ENCODE measurements at places on chromosomes 5 and 9. TPM values are rescaled to one million over a fixed set of nuclear protein-coding genes. Genes with fewer than 3 reads are reported as not detected.

GRCh38 chr9:24488896-24489295 is 56.8 kb downstream of the IZUMO3 start:
- H3K4me1 ChIP-seq, result peaks cover 10% of the 10 kb centered on the region
- no peak for DNase-seq
- no peaks in the 10 kb centered on the region for H3K36me3 ChIP-seq
- H3K27me3 ChIP-seq, result no peaks in the 10 kb centered on the region
- no peak overlapping the region for H3K4me3 ChIP-seq
- H3K27ac ChIP-seq, result no peak overlapping the region

DNA sequence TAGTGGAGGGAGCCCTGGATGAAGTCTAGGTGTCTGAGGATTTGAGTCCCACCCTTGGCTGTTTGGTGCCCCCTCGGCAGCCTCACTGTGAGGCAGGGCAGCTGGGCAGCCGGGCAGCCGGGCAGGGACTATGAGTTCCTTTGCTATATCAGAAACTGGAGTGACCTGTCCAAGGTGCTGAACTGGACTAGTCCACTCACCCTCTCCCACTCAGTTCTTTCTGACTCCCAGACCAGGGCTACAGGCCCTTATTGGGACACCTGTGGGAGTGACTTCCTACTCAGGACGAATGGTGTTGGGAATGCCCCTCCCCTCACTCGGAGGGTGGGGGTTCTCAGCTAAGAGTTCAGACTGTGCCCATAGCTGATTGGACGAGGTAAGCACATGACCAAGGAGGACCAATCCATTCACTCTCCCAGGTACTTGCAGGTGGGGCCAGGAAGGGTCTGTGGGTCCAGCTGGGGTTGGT is 34.1 kb upstream of the RAPGEF1 start:
- DNase-seq, result no peak
- H3K27me3 ChIP-seq, result no peaks in the 10 kb centered on the region
- H3K4me3 ChIP-seq, result no peak overlapping the region
- peaks cover 5% of the 10 kb centered on the region for H3K36me3 ChIP-seq
- no peak overlapping the region for H3K27ac ChIP-seq

GRCh38 chr9:116592970-116593369 is 94.1 kb upstream of the TRIM32 start:
- peak overlapping the region; percentile 4 for H3K27ac ChIP-seq
- no peak for DNase-seq
- H3K4me3 ChIP-seq, result no peak overlapping the region
- H3K27me3 ChIP-seq, result peaks cover 5% of the 10 kb centered on the region

DNA sequence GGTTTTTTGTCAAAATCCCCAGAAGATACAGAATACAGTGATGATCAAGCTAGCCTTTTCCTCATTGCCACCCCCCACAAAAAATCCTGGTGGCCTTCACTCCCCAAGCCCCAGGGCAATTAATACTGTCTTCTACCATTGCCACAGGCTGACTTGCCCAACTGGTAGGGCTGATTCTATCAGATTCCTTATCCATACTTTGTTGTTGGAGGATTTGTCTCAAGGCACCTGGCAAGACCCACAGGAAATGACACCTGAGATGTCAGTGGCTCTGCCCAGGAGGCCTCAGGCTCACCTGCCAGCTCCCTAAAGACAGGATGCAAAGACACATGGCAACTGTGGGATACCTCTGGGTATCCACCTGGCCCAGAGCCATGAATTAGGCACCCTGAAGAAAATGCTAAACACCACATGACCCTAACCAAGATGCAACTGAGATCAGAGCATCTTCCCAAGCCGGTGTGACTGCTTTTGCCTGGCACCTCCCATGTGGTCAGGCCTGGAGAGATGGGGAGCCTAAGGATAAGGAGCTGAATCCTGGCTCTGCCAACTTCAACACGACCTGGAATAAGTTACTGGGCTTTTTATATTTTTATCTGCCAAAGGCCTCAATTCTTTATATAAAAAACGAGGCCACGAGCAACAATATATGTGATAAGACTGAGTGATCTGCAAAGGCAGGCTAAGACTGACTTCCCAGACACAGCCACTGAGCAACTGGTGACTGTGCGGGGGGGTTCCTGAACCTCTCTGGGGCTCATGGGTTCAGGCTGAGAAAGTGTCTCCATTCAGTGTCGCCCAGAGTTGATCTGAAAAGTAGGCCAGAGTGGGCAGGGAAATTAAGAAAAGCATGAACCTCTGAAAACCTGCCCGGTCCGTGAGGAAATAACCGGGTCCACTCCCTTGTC is 944 bp downstream of the ATOX1 start:
- peak overlapping the region; percentile 6 for H3K27ac ChIP-seq
- H3K36me3 ChIP-seq, result no peaks in the 10 kb centered on the region
- DNase-seq, result no peak
- peaks cover 5% of the 10 kb centered on the region for H3K27me3 ChIP-seq

DNA sequence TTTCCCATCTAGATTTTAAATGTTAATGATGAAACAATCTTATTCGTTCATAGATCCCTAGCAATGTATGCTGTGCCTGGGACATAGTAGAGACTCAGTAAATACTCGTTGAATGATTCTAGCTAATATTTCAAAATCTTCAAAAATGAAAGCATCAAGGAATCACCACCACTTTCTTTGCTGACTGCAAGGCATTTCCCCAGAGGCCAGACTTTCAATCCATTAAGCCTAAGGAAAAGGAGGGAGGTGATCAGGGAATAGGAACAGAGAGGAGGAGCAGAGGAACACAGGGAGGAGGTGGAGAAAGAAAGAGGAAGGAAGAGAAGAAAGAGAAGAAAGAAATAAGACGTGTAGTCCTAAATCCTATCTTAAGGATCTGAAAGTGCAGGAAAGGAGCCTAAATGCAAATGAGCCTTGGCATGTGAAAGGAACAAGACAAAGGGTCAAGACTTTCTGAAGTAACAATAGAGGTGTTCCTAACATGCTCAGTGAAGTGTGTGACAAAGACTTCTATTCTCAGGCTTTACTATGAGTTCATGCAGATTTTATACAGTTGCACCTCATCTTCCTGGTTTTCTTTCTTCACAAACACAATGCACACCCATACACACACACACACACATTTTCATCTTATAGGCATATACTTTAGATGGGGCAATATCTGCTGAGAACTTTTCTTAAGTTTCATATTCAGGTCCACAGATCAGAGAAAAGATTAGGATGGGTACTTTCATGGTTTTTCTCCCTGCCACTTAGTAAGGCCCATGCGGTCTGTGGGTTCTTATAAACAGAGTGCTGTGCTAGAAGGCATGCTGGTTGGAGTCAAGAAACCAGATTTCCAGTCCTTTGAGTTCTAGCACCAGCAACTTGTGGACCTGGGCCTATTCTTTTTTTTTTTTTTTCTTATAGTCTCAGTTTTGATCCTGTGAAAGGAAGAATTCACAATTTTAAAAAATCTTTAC is 512.2 kb upstream of the TNC start:
- no peak for DNase-seq
- no peaks in the 10 kb centered on the region for H3K36me3 ChIP-seq
- H3K27ac ChIP-seq, result peak overlapping the region; percentile 13
- H3K4me1 ChIP-seq, result peaks cover 4% of the 10 kb centered on the region
- H3K27me3 ChIP-seq, result no peaks in the 10 kb centered on the region

DNA sequence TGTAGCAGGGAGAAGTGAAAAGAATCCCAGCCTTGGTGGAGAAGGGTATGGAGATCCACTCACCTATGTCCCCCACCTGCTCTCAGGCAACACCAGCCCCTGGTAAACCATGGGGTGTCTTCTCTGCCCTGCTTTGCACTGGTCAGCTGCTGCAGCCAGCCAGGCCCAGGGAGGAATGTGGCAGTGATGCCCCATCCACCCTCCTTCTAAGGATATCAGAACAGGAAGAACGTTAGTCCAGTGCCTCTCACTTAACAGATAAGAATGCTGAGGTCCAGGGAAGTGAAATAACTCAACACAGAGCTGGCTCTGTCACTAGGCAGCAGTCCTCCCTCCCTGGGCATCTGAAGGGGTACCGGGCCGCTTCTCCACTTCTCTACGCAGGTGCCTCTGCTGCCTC is 9.7 kb upstream of the PPIC start:
- no peaks in the 10 kb centered on the region for H3K4me1 ChIP-seq
- no peak overlapping the region for H3K4me3 ChIP-seq
- H3K36me3 ChIP-seq, result peaks cover 7% of the 10 kb centered on the region
- H3K27ac ChIP-seq, result no peak overlapping the region
- H3K27me3 ChIP-seq, result no peaks in the 10 kb centered on the region

Gene RABGAP1
- total RNA-seq, result 80.2 TPM

DNA sequence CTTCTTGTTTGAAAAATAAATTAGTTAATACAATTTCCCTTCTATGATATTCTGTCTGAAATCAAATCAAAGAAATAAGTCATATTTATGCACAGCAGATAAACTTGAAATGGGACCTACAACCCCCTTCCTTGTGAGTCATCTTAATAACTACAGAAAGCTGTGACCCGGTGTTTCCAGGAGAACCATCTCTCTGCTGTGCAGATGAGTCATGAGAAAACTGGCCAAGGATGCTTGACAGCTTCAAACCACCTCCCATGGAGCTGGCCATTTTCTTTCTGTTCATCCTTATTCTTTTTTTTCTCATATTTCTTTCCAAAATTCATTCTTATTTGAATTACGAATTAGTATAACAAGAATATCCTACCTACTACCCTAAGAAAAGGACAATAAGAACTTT is 43.4 kb upstream of the NR4A3 start:
- peaks cover 3% of the 10 kb centered on the region for H3K27me3 ChIP-seq
- H3K36me3 ChIP-seq, result no peaks in the 10 kb centered on the region
- peaks cover 23% of the 10 kb centered on the region for H3K4me1 ChIP-seq
- DNase-seq, result no peak
- no peak overlapping the region for H3K4me3 ChIP-seq

GRCh38 chr5:68215208-68215897 is at the start of gene PIK3R1:
Gene PIK3R1, plus strand, starts transcription at chr5:68215756. Its CDS starts 10,920 bp downstream, at chr5:68226676.
- H3K36me3 ChIP-seq, result peaks cover 14% of the 10 kb centered on the region
- peaks cover 6% of the 10 kb centered on the region for H3K27me3 ChIP-seq
- DNase-seq, result peak; percentile 96
- H3K4me1 ChIP-seq, result peaks cover 8% of the 10 kb centered on the region

DNA sequence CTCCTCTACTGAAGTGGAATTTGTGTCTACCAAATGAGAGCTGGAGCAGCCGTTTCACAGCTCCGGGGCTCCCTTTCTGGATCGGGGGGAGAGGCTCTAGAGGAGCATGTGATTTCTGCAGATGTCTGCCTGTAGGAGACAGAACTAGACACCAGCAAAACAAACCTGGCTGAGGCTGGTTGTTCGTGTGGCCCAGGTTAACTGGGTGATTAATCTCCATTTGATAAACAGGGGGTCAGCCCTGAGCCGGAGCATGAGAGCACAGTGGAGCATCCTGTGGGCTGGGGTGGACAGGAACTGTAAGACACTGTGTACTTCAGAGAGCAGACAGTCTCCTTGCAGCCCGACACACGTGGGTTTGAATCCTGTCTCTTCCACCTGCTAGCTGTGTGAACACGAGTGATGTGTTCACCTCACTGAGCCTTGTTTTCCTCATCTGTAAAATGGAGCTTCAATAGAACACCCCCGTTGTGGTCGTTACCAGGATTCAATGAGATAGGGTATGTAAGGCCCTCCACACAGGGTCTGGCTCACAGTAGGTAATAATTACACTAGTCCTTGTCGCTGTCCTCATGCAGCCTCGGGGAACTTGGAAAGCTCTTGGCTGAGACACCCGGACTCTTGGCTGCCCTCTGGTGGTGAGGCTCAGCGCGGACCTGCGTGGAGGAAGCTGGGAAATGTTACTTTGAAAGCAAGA is 12.9 kb downstream of the CXCL14 start:
- H3K36me3 ChIP-seq, result no peaks in the 10 kb centered on the region
- H3K27me3 ChIP-seq, result peaks cover 6% of the 10 kb centered on the region
- no peak overlapping the region for H3K4me3 ChIP-seq
- peaks cover 30% of the 10 kb centered on the region for H3K4me1 ChIP-seq

- peaks cover 4% of the 10 kb centered on the region for H3K27me3 ChIP-seq
- H3K4me3 ChIP-seq, result no peak overlapping the region
- no peaks in the 10 kb centered on the region for H3K4me1 ChIP-seq
- no peak for DNase-seq
Measured at GRCh38 chr5:580436-580835, 31.7 kb upstream of the CEP72 start.

Gene ZNF622
- 40.0 TPM for total RNA-seq

- no peaks in the 10 kb centered on the region for H3K27me3 ChIP-seq
- no peaks in the 10 kb centered on the region for H3K36me3 ChIP-seq
- no peak overlapping the region for H3K4me3 ChIP-seq
- no peak overlapping the region for H3K27ac ChIP-seq
Measured at GRCh38 chr9:110939047-110939446, 99.2 kb downstream of the LPAR1 start.

Gene AGXT2
- not detected for total RNA-seq

DNA sequence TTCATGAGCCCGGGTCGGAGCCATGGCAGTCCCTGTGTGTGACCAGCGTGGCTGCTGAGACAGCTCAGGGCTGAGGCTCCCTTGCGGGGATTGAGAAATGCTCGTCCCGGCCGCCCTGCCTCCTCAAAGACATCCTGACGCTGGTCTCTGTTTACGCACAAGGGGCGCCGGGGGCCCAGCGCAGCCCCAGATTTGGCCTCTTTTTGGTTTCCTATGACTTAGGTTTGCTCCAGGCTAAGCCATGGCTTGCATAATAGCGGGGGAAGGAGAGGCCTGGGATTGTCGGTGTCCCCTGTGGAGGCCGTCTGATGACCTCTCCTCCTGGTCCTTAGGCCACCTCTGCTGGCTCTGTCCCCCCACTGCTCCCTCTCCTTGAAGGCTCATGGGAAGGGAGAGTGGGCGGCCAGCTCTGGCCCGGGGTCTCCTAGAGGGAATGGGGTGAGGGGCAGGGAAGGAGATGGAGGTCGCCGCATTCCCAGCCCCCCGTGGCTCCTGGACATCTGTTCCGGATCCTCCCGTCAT is 3.5 kb downstream of the LAMC3 start:
- DNase-seq, result no peak
- peaks cover 6% of the 10 kb centered on the region for H3K27me3 ChIP-seq
- no peak overlapping the region for H3K4me3 ChIP-seq
- no peak overlapping the region for H3K27ac ChIP-seq

Gene SOHLH1
- total RNA-seq, result not detected

Gene YIPF5
- 42.5 TPM for total RNA-seq

DNA sequence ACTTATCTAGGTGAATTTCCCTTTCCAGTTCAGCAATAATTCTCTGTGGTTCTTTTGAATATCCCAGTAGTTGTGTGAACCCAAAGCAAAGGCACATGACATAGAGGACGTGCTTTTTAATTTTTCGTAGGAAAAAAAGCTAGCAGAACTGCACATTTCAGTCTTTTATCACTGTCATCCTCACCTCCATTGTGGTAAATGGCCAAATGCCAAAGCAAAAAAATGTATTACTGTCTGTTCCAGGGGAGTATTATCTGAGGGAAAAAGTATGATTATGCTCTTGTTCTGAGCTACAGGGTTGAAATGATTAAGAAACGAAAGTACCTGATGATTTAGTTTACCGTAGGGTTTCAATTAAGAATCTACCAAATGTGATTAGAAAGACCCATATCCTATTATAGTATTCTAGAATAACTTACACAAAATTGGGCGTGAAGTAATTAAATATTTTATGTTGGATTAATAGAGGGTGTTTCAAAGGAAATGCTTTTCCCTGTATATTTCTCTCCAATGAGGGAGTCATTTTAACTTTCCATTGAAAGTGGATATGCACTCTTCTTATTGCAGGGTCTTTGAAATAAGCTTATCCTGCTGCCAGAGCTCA is 62.7 kb downstream of the CAVIN4 start:
- peaks cover 2% of the 10 kb centered on the region for H3K27me3 ChIP-seq
- H3K27ac ChIP-seq, result no peak overlapping the region
- peaks cover 13% of the 10 kb centered on the region for H3K36me3 ChIP-seq
- DNase-seq, result no peak

GRCh38 chr5:14582797-14583137 is 1.2 kb downstream of the OTULINL start:
- H3K4me1 ChIP-seq, result no peaks in the 10 kb centered on the region
- peak overlapping the region; percentile 73 for H3K4me3 ChIP-seq
- H3K36me3 ChIP-seq, result no peaks in the 10 kb centered on the region
- peaks cover 4% of the 10 kb centered on the region for H3K27me3 ChIP-seq
- no peak overlapping the region for H3K27ac ChIP-seq

Measured in glutamatergic neuron (in vitro differentiated cells).